ENCODE measurements at places on chromosomes 2 and 18.

- DNase-seq: peak; percentile 29
Measured at GRCh38 chr2:28750316-28751251, 1.0 kb upstream of the PPP1CB start.

GRCh38 chr2:24360050-24360962, at the start of gene ITSN2:
ITSN2 (minus strand) TSS chr2:24360536; CDS start chr2:24328082, 32,454 bp downstream.
- peak; percentile 72 for DNase-seq

DNA sequence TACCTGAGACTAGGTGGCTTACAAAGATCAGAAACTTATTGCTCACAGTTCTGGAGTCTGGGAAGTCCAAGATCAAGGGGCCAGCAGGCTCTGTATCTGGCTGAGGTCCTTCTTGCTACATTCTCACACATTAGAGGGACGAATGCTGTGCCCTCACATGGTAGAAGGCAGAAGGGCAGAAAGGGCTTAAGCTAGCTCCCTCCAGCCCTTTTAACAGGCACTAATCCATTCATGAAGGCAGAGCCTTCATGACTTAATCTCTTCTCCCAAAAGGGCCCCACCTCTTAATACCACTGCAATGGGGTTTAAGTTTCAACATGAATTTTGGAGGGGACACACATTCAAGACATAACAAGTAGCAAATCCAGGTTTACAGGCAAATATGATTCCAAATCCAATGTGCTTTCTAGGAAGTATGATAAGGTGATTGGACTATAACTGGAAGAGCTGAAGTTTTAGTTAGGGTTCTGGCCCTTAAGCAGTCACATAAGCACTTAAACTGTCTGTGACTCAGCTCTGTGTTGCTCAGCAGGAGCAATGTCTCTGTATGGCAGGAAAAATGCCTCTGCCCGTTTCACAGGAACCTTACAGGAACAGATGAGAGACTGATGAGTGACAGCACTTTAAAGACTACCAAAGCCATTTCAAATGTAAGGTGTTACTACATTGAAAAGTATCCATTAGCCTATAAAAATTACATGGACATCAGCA, 119.6 kb upstream of the PTPRM start:
- no peak for DNase-seq

GRCh38 chr2:89833116-89833779, 1141.8 kb downstream of the RPIA start:
- no peak for DNase-seq

GRCh38 chr2:101763496-101764333, 66.2 kb downstream of the MAP4K4 start:
- DNase-seq: no peak

DNA sequence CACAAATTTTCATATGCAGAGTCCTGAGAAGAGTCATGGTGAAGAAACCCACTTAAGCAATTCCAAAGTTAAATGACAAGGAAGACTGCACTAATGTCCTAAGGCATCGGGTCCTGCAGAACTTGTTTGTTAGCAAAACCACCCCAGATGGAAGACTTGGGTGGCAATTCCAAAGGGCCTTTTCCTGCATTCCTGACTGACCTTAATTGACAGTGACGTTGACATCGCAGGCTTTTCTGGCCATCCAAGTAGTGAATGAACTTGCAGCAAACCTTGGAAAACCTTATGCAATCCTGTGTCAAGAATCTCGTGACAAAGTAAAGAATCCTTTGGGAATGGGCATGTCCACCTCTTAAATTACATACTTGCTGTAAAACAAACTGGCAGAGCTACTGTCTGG, 112.5 kb upstream of the SH3BP4 start:
- DNase-seq: no peak

DNA sequence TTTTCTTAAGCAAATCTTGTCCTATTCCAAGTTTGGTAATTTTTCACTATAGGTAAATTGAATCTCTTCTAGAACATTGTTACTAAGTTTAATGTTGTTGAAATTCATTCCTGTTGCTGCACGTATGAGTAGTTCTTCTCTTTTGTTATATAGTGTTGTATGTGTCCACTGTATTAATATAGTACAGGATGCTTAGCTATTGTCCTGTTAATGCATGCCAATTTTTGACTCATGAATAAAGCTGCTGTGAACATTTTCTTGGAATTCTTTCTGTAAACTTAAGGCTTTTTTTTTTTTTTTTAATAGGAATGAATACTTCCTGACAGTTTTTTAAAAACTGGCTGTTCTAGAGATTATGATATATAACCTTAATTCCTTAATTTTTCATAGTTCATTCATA, 326.9 kb downstream of the SLC4A3 start:
- DNase-seq: no peak

DNA sequence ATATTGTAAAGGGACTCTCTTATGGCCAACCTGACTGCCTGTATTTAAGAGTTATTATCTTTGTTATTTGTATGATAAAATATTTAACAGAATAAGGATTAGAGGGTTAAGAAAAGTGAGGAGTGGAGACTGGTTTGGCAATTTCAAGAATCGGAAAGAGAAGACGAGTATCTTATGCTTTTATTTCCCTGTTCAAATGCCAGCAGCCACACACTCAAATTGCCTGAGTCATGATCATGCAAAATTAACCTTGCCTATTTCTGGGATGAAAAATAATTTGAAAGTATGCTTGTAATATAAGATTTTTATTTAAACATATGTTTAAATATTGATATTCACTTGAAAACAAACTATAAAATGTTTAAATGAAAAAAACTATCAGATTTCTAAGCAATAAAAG, 188.6 kb downstream of the CD226 start:
- DNase-seq: no peak

- peak; percentile 51 for DNase-seq
Measured at GRCh38 chr2:27765621-27766286, 5.8 kb upstream of the MRPL33 start.

DNA sequence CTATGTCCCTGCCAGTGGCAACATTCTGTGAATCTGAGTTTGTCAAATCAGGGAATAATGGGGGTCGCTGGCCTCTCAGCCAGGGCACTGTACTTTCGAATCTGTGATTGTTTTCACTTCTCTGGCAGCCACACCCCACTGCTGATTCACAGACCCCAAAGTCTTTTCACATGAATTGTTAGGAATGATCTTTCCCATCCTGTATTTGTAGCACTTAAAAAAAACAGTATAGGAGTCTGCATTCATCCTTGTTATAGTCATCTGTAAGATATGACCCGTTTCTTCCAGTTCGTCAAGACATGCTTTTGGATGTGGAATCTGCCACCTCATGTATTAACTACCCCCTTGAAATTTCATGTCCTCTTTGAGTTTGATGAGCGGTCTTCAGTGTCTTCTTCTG, 928 bp downstream of the NAGK start:
- DNase-seq: no peak

- no peak for DNase-seq
Measured at GRCh38 chr2:70049255-70049654, 38.0 kb upstream of the PCBP1 start.

DNA sequence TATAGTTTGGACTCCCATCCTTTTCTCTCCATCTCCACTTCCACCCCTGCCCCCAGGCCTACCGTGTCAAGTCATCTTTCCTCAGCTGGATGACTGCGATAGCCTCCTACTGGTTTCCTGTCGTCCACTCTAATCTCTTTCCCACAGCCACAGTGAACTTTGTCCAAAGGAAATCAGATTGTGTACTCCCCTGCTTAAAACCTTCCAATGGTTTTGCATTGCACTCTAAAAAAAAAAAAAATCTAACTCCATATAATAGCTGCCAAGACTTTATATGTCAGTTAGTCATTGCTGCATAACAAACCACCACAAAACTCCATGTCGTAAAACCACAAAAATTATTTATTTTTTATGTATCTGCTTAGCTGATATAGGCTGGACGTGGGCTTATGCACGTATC, 160.2 kb upstream of the CCDC68 start:
- no peak for DNase-seq

- no peak for DNase-seq
Measured at GRCh38 chr2:210860276-210860675, 303.9 kb downstream of the CPS1 start.

- no peak for DNase-seq
Measured at GRCh38 chr2:160097326-160097725, 34.9 kb upstream of the PLA2R1 start.

DNA sequence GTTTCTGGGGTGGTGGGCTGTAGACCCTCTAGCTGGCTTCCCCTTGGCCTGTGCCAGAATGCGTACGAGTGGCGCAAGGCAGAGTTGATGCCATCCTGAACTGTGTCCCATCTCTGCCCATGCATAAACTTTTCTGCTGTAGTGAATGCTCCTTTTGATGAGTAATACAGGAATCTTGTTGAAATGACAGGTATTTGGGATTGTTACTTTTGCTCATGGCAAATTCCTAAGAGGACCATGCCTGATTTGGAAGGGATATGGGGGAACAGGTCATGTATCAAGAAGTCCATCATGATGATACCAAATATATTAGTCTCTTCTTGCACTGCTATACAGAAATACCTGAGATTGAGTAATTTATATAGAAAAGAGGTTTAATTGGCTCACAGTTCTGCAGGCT, 648.0 kb downstream of the SLC4A3 start:
- DNase-seq: no peak

DNA sequence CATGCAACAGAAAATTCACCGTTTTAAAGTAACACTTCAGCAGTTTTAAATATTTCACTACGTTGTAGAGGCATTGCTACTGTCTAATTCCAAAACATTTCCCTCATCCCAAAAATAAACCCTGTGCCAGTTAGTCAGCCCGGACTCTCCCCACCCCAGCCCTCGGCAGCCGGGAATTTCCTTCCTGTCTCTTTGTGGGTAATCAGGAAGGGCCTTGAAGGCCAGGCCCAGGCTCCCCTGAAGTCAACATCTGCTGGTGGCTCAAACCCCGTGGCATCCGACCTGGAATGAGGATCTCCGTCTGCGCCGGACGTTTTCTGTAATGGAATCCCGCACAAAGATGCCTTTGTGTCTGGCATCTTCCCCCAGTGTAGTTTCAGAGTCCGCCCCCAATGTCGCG, 219.6 kb downstream of the SNTG2 start:
- DNase-seq: no peak

DNA sequence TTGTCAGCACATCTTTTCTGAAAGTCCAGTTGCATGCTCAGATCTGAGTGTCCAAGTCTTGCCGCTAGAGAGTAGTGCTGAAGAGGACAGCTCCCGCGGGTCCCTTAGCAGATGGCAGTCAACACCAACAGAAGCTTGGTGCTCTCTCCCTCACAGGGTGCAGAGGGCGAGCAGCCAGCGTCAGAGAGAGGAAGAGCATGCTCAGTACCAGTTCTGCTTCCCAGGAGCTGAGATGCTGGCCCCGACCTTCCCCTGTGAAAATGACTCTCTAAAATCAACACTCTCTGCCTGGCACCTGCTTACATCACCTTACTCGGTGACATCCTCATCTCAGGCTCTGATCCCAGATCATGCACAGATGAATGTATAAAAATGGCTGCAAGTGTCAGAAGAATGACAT, 86.0 kb upstream of the TWIST2 start:
- no peak for DNase-seq

DNA sequence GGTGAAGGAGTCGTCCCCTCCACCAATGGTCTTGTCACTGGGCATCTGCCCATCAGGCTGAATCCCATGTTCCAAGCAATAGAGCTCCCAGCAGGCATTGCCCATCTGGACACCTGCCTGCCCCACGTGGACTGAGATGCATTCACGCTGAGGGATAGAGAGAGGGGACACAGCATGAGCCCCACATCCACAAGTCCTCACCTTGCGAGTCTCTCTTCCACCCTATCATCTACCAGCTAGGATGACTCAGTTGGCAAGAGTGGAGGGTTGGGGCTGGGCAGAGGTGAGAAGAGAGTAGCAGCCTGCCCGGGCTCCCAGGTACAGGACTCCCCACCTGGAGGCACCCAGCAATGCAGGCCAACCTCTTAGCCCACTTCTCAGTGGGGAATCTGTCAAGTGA, 959 bp upstream of the TUBA4B start:
- DNase-seq: peak; percentile 36

GRCh38 chr18:61972389-61973264, 79.8 kb upstream of the RNF152 start:
- DNase-seq: no peak

- DNase-seq: no peak
Measured at GRCh38 chr18:75276818-75277609, 66.4 kb downstream of the TSHZ1 start.

GRCh38 chr18:54931152-54931551, 28.1 kb downstream of the CCDC68 start:
- DNase-seq: no peak

DNA sequence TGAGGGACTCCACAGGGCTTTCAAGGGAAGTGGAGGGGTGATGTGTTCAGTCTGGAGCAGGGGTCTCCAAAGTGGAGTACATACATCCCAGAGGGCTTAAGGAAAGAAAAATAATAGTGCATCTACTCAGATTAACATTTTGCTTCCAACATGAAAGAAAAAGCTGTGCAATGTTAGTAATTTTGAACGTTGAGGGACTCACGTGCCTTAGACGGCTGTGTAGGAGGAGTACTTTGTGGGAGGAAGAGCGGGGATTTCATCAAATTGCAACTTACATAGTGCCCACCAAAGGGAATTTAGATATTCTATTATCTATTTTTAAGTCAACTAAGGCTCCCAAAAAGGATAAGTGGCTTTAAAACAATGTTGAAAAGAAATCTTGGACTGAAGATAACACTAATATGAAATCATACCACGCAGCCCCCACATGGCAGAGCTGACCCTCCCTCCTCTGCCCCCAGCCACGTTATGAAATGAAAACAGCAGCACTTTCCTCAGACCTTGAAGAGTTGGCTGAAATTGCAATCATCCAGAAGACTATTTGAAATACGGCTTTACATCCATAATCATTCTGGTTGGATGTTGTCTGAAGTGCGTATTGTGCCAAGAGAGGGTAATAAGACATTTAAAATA, 42.9 kb downstream of the MEX3C start:
- no peak for DNase-seq

- no peak for DNase-seq
Measured at GRCh38 chr2:63651861-63652651, 63.3 kb downstream of the MDH1 start.

GRCh38 chr2:67446491-67446911, 49.4 kb downstream of the ETAA1 start:
- DNase-seq: no peak

DNA sequence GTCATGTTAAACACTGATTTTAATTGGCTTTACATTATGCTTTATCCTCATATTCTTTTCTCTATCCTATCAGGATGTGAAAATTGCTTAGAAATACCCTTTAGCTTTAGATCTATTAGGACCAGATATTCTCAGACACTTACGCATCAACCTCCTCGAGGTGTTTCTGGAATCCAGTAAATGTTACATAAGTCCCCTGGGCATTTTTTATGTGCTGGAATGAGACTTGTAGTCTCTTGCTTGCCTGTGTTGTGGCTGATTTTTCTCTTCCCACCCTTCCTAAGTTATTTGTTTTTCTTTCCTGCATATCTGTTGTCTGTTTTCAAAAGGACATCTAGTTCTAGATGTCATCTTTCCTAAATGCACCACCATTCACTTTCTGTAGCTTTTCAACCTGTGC, 197.1 kb downstream of the CCDC85A start:
- DNase-seq: no peak

All from activated T-cell treated with anti-CD3 and anti-CD28 coated beads, Interleukin-2, amount 50 U/mL, for 4 hours (primary cell).